Activated naive CD8-positive, alpha-beta T cell treated with anti-CD3 and anti-CD28 coated beads for 36 hours (primary cell): ENCODE measurements at places on chromosomes 2 and 18. TPM values are rescaled to one million over a fixed set of nuclear protein-coding genes. Genes with fewer than 3 reads are reported as not detected.

DNA sequence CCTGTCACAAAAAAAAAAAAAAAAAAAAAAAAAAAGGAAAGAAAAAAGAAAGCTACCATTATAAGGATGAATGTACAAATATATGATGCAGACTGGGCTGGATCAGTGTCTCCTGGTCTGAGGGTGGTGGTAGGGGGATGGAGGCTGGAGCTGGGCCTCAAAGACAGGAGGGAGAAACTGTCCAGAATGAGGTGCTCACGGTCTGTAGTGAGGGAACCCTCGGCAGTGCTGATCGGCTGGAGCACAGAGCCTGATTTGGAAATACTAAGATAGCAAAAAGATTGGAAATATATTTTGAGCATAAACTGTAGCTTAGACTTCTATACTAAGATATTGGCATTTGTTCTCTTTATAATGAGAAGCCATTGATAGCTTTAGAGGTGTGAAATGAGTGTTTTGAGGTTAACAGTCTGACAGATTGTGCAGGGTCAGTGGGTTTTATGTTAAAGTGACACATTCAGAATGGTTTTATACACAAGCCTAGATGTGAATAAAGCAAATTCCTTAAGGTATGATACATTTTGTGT is 7.9 kb upstream of the SLC3A1 start:
- no peak overlapping the region for H3K27ac ChIP-seq
- no peaks in the 10 kb centered on the region for H3K36me3 ChIP-seq
- no peak for DNase-seq

MAL gene
- 50.8 TPM for total RNA-seq

SCYGR4 gene
- not detected for total RNA-seq

DNA sequence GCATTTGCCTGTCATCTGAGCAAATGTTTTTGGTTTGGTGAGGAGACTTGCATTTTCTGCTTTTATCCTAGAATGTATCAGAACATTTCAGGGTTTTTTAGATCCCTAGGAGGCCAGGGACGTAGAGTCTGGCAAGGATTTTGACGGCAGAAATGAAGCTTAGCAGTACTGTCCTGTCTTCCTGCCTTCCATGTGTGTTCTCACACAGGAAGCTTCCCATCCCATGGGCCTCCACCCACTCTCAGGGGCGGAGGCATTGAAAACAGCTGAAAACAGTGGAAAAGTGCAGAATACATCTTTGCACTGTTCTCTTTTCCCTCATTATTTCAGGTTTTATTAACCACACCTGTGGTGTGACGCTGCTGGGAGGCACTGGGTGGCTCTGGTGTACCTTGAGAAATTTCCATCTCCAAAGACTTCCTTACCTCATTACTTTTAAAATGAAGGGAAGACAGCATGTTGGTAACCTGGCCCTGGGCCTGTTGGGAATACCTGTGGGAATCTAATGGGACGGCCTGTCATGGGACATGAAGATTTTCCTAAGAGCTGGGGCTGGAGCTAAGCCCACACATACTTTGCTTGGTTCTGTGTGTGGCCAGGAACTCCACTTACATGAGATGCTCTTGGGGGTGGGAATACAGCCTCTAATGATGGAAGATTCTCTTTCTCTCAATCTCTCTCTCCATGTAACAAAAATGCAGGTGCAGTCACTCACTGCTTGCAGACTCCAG is 20.5 kb downstream of the PCARE start:
- H3K27ac ChIP-seq = no peak overlapping the region
- no peaks in the 10 kb centered on the region for H3K4me1 ChIP-seq
- DNase-seq = no peak

OSR1 gene
- not detected for total RNA-seq

DNA sequence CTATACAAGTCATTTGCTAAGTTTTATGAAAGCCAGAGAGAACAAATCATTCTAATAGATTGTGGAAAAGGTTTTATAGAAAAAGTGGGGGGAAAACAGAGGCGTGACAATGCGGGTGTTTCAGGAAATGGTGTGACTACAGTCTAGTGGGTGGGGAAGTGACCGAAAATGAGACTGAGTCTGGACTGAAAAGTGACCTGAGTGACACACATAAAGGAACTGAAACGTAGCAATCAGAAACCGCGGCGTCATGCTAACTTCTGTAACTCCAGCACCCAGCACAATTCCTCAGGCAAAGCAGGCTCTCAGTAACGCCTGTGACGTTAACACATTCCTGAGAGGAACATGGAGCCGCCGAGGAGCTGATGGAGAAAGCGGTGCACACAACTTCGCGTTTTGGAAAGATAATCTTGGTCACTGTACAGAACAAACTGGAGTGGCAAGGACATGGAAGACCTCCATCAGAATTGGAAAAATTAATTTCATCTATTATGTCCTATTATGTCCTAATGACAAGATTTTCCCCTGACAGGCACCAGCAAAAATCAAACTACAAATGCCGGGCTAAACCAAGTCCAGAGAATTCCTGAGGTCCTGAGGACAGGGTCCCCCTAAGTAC is 1.4 kb upstream of the CD226 start:
- H3K4me3 ChIP-seq = no peak overlapping the region
- no peaks in the 10 kb centered on the region for H3K27me3 ChIP-seq
- DNase-seq = peak; percentile 56
- H3K27ac ChIP-seq = no peak overlapping the region
- H3K4me1 ChIP-seq = peaks cover 33% of the 10 kb centered on the region

DNA sequence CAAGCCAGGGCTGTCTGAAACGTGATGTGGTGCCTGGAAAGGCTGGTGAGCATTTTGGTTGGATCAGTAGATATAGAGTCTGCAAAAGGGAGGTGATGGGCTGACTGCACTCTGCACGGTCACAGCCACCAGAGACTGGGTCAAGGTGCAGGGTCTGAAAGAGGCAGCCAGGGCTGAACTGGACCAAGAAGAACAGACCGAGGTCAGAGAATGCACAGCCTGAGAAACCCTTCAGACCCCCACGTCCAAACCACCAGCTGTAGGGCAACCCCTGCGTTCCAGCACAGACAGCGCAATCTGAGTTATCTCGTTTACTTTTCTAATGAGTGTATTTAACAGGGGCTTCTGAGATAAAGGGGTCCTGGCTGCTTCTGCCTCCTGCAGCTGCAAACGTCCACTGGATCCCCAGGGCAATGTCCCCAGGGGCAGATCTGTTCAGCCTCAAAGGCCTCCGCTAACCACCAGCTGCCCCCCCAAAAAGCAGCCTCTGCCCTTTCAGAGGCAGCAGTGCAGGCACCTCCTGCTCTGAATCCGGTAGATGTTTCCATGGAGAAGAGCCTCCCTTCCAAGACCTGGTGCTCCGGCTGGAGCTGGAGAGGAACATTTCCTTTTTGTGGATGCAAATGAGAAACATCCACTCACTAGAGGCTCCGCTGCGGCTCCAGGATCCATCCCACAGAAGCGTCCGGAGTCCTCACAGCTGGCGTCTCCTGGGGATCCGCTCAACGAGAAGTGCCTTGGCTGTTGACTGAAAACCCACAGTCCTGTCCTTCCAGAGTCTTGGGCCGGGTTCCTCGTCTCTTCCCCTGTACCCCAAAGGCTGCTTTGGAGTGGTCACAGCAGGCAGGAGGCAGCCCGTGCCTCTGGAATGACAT is 970 bp upstream of the KCNG2 start:
- H3K4me3 ChIP-seq = peak overlapping the region; percentile 47
- peaks cover 11% of the 10 kb centered on the region for H3K4me1 ChIP-seq
- no peak for DNase-seq
- peaks cover 46% of the 10 kb centered on the region for H3K27me3 ChIP-seq

GRCh38 chr2:85448461-85449213 is 30.1 kb downstream of the SH2D6 start:
- H3K27ac ChIP-seq = no peak overlapping the region
- H3K4me3 ChIP-seq = no peak overlapping the region
- no peaks in the 10 kb centered on the region for H3K27me3 ChIP-seq
- no peaks in the 10 kb centered on the region for H3K36me3 ChIP-seq
- DNase-seq = no peak
- H3K4me1 ChIP-seq = no peaks in the 10 kb centered on the region

- H3K4me1 ChIP-seq = peaks cover 46% of the 10 kb centered on the region
- H3K27me3 ChIP-seq = no peaks in the 10 kb centered on the region
- no peak overlapping the region for H3K27ac ChIP-seq
- peaks cover 35% of the 10 kb centered on the region for H3K36me3 ChIP-seq
- no peak overlapping the region for H3K4me3 ChIP-seq
These were observed 44.5 kb downstream of the MAPRE2 start for GRCh38 chr18:35085450-35086380.

- H3K27me3 ChIP-seq = no peaks in the 10 kb centered on the region
- no peak for DNase-seq
- no peaks in the 10 kb centered on the region for H3K36me3 ChIP-seq
- no peaks in the 10 kb centered on the region for H3K4me1 ChIP-seq
These were observed 54.5 kb upstream of the SMAD2 start for GRCh38 chr18:47984991-47985390.

SALL3 gene
- total RNA-seq = not detected

GRCh38 chr2:227846831-227847230 is 24.6 kb upstream of the DAW1 start:
- DNase-seq = no peak
- peaks cover 2% of the 10 kb centered on the region for H3K4me1 ChIP-seq
- H3K36me3 ChIP-seq = no peaks in the 10 kb centered on the region
- peaks cover 26% of the 10 kb centered on the region for H3K27me3 ChIP-seq

SIX2 gene
- total RNA-seq = not detected

GRCh38 chr2:160423126-160423525 is 70.5 kb downstream of the RBMS1 start:
- H3K27ac ChIP-seq = no peak overlapping the region
- H3K4me1 ChIP-seq = peaks cover 66% of the 10 kb centered on the region
- H3K4me3 ChIP-seq = no peak overlapping the region
- DNase-seq = no peak
- peaks cover 28% of the 10 kb centered on the region for H3K36me3 ChIP-seq

DNA sequence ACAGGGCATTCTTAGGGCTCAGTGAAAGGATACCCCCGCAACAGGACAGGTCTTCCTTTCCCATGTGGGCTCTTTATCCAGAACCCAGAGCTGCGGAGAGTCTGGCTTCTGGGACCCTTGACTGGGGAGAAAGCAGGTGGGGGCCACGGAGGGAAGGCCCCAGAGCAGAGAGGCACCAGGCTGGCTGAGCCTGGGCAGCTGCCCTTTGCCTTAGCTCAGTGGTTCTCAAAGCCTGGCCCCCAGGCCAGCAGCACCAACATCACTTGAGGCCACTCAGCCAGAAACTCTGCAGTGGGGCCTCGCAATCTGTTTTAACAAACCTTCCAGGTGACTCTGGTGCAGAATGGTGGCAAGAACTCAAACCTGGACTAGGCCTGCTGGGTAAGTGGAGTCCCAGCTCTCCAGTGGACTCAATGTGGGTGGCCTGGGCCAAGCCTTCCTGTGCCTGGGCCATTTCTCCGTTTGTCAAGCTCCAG is 1.6 kb upstream of the TMEM37 start:
- no peak overlapping the region for H3K27ac ChIP-seq
- no peak for DNase-seq
- no peaks in the 10 kb centered on the region for H3K36me3 ChIP-seq
- H3K4me3 ChIP-seq = no peak overlapping the region
- H3K4me1 ChIP-seq = peaks cover 2% of the 10 kb centered on the region

DNA sequence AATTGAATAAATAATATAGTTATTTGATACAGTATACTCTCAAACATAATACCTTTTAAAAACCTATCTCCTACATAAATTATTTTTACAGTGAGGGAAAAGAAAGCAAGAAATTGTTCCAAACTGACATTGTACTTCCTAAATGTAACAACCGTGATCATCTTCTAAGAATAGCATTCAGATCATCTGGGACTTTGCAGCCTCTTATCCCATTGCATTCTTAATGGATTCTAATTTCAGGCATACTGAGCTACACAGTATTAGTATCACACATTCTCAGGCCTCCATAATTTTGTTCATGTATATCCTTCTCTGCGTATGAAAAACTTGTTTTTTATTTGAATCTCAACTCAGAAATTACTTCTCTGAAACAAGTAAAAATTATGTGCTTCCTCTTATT is 1134.7 kb upstream of the CDH2 start:
- H3K36me3 ChIP-seq = no peaks in the 10 kb centered on the region
- no peak for DNase-seq

GRCh38 chr18:34775461-34775860 is 65.4 kb downstream of the DTNA start:
- DNase-seq = no peak
- peaks cover 23% of the 10 kb centered on the region for H3K27me3 ChIP-seq
- H3K36me3 ChIP-seq = no peaks in the 10 kb centered on the region
- no peaks in the 10 kb centered on the region for H3K4me1 ChIP-seq
- no peak overlapping the region for H3K27ac ChIP-seq

KANSL1L gene
- total RNA-seq = 3.7 TPM

GRCh38 chr2:240238786-240239185 is 98.3 kb upstream of the OTOS start:
- no peaks in the 10 kb centered on the region for H3K36me3 ChIP-seq
- H3K27ac ChIP-seq = no peak overlapping the region
- peaks cover 17% of the 10 kb centered on the region for H3K27me3 ChIP-seq

TCF23 gene
- total RNA-seq = not detected

DNA sequence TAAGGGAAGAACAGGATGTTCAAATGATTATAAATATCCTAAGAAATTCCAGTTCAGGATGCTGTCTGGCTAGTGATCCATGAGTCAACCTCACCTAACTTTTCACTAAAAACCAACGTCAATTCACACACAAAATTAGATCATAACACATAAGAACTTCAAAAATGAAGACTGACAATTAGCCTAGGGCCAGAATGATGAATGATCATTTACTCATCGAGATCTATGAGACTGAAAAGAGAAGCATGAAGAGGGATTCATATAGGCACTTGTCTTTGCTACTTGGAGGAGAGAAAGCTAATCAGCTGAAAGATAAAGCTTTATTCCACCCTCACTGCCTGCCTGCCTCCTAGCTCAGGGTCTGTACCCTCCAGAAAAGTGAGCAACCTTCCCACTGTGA is 29.8 kb downstream of the ADD2 start:
- no peak overlapping the region for H3K4me3 ChIP-seq
- peaks cover 6% of the 10 kb centered on the region for H3K4me1 ChIP-seq
- DNase-seq = no peak

DNA sequence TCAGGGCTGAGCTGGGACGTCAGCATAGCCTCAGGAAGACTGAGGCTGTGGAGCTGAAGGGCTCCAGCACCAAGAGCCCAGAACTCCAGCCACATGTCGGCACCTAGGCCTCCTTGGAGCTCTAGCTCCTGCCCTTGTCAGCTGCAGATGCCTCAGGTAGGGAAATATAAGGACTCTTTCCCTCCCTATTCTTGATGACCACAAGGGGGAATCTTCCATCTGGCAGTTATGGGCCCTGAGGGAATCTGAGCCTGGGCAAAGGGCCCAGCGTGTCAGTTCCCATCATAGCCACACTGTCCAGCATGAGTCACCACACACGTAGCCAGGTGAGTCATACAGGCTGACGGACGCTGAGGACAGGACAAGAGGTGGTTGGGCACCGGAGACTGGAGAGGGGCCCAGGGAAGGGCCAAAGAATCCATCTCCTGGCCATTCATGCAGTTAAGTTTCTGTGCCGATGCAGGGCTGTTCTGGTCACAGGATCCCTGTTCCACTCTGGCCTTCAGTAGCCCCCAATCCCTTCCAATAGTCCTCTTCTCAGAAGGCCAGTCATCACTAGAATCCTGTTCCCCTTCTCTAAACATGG is 1.8 kb downstream of the MPV17 start:
- H3K4me1 ChIP-seq = peaks cover 16% of the 10 kb centered on the region
- H3K27me3 ChIP-seq = no peaks in the 10 kb centered on the region
- H3K4me3 ChIP-seq = peak overlapping the region; percentile 91
- peaks cover 12% of the 10 kb centered on the region for H3K36me3 ChIP-seq
- DNase-seq = no peak

GRCh38 chr2:37558623-37559022 is 112.8 kb downstream of the CDC42EP3 start:
- no peak for DNase-seq
- no peaks in the 10 kb centered on the region for H3K27me3 ChIP-seq
- H3K36me3 ChIP-seq = no peaks in the 10 kb centered on the region
- H3K4me1 ChIP-seq = peaks cover 27% of the 10 kb centered on the region
